Prostate gland (tissue), 2 donors: ENCODE measurements at places on chromosomes 3 and 15. TPM values are rescaled to one million over a fixed set of nuclear protein-coding genes. Genes with fewer than 3 reads are reported as not detected.

DNA sequence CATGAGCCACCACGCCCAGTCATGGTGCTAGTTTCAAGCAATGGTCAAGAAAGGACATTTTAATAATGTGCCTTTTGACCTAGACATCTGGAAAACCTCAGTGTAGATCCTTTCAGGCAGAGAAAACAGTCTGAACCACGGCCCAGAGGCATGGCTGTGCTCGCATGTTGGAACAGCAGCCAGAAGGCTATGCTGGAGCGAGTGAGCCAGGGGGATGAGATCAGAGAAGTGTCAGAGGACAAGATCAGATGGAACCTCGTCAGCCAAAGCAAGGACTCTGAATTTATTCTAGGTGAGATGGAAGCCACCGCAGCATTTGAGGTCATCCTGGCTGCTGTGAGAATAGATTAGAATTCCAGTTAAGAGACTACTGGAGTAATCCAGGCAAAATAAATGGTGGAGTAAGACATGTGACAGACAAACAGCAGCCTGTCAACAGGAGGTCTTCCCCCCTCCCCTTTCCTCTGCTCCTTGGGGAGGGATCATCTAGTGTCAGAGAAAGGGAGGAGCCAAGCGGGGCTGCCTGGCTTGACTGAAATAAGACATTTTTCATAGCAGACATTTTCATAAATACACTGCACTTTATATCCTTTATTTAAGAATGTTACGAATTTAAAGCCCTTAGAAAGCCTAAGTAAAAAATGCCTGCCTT is 40.4 kb upstream of the ACKR4 start:
- DNase-seq, result no peak
- H3K4me1 ChIP-seq, result no peaks in the 10 kb centered on the region
- H3K27ac ChIP-seq, result no peak overlapping the region
- no peaks in the 10 kb centered on the region for H3K27me3 ChIP-seq
- H3K36me3 ChIP-seq, result no peaks in the 10 kb centered on the region

- H3K36me3 ChIP-seq, result no peaks in the 10 kb centered on the region
- H3K4me3 ChIP-seq, result peak overlapping the region; percentile 72
- H3K4me1 ChIP-seq, result peaks cover 15% of the 10 kb centered on the region
- DNase-seq, result peak; percentile 58
- H3K27ac ChIP-seq, result peak overlapping the region; percentile 83
- H3K27me3 ChIP-seq, result no peaks in the 10 kb centered on the region
Measured at GRCh38 chr3:195905970-195906864, 2.1 kb downstream of the TNK2 start.

- no peak overlapping the region for H3K27ac ChIP-seq
- no peaks in the 10 kb centered on the region for H3K27me3 ChIP-seq
- no peaks in the 10 kb centered on the region for H3K36me3 ChIP-seq
Measured at GRCh38 chr15:80251428-80252120, 439 bp downstream of the CTXND1 start.

DNA sequence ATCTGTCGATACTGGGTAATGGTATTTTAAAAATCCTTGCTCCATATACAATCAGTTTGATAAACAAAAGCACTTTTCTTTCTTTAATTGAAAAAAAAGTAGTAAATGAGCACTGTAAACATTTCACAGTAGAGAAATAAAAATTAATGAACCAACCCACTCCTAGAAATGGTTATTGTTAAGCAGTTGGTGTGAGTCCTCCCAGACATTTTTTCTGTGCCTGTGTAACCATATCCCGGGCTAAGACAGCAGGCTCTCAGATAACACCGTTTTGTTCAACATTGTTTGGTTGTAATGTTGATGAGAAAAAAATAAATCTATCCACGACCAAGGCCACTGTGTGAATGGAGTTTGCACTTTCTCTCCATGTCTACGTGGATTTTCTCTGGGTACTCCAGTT is 42.6 kb downstream of the PXK start:
- no peaks in the 10 kb centered on the region for H3K36me3 ChIP-seq
- H3K27ac ChIP-seq, result no peak overlapping the region
- H3K4me3 ChIP-seq, result no peak overlapping the region
- H3K4me1 ChIP-seq, result no peaks in the 10 kb centered on the region

GRCh38 chr3:79367803-79368202 is 400.0 kb downstream of the ROBO1 start:
- no peak for DNase-seq
- no peaks in the 10 kb centered on the region for H3K27me3 ChIP-seq
- H3K4me3 ChIP-seq, result no peak overlapping the region
- no peaks in the 10 kb centered on the region for H3K36me3 ChIP-seq
- peaks cover 9% of the 10 kb centered on the region for H3K4me1 ChIP-seq

GRCh38 chr3:17901893-17902292 is 159.5 kb upstream of the TBC1D5 start:
- H3K36me3 ChIP-seq, result no peaks in the 10 kb centered on the region
- no peaks in the 10 kb centered on the region for H3K27me3 ChIP-seq
- no peak for DNase-seq
- no peak overlapping the region for H3K27ac ChIP-seq

- no peak overlapping the region for H3K27ac ChIP-seq
- no peak for DNase-seq
- no peaks in the 10 kb centered on the region for H3K36me3 ChIP-seq
- H3K4me1 ChIP-seq, result no peaks in the 10 kb centered on the region
- H3K27me3 ChIP-seq, result no peaks in the 10 kb centered on the region
Measured at GRCh38 chr3:177878192-177878591, 658.0 kb upstream of the KCNMB2 start.

SLC2A2 gene
- not detected for total RNA-seq

CD200R1 gene
- total RNA-seq, result 0.23 TPM
